ENCODE measurements at places on chromosomes 1 and 21. TPM values are rescaled to one million over a fixed set of nuclear protein-coding genes. Genes with fewer than 3 reads are reported as not detected.

USH2A gene
- total RNA-seq, result not detected

CLCA4 gene
- not detected for total RNA-seq

CYP2J2 gene
- total RNA-seq, result 0.25 TPM

EPHA2 gene
- 112 TPM for total RNA-seq

TFAP2E gene
- total RNA-seq, result 0.13 TPM

RPTN gene
- total RNA-seq, result not detected

TCEA3 gene
- total RNA-seq, result 0.13 TPM

HTR6 gene
- 0.13 TPM for total RNA-seq

LCE2A gene
- total RNA-seq, result not detected

KLF17 gene
- not detected for total RNA-seq

PERM1 gene
- total RNA-seq, result not detected

AGRN gene
- 49.3 TPM for total RNA-seq

LEFTY1 gene
- not detected for total RNA-seq

All from dermis microvascular lymphatic vessel endothelial cell (primary cell).